Stimulated activated CD8-positive, alpha-beta memory T cell treated with anti-CD3 and anti-CD28 coated beads, Interleukin-15, amount 100 ng/mL, for 24 hours (primary cell): ENCODE measurements at places on chromosomes 1 and 21.

GRCh38 chr1:53705446-53706096 is 33.4 kb downstream of the GLIS1 start:
- DNase-seq, result no peak

- DNase-seq, result no peak
Measured at GRCh38 chr1:174448974-174449373, 1.2 kb downstream of the GPR52 start.

- no peak for DNase-seq
Measured at GRCh38 chr1:151145304-151146071, 943 bp downstream of the SEMA6C start.

DNA sequence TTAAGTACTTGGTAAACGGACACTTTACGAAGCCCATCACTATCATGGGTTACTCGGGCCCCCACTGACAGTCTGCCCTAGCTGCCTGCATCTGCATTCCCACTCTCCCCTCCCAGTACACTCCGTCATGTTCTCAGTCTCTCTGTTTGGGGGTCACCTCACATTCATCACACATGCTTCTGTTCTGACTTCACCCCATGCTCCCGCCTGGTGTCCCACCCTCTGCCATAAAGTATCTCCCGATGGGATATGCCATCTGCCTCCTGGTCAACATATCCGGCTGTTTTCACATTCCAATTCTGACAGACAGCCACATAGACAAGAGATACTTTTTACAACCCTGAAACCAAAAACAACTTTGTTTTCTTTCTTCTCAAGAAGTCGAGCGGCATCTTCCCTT is 1.0 kb downstream of the OLFML2B start:
- DNase-seq, result no peak

DNA sequence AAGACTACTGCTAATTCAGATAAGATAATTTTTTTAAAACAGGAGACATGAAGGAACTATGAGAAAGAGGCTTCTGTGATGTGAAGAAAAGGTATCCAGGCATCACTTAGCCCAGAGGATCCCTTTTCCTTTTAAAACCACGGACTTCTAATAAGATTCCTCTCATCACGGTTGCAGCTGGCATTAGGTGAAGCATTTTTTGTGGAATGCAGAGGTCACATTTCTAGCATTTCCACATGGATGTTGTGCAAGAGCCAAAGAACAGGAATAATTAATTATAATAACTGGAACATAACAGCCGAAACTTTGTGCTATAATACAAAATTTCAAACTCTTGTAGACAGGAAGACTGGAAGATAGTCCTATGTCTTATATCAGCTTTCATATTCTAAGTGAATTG is 27.6 kb downstream of the CYP2J2 start:
- no peak for DNase-seq

DNA sequence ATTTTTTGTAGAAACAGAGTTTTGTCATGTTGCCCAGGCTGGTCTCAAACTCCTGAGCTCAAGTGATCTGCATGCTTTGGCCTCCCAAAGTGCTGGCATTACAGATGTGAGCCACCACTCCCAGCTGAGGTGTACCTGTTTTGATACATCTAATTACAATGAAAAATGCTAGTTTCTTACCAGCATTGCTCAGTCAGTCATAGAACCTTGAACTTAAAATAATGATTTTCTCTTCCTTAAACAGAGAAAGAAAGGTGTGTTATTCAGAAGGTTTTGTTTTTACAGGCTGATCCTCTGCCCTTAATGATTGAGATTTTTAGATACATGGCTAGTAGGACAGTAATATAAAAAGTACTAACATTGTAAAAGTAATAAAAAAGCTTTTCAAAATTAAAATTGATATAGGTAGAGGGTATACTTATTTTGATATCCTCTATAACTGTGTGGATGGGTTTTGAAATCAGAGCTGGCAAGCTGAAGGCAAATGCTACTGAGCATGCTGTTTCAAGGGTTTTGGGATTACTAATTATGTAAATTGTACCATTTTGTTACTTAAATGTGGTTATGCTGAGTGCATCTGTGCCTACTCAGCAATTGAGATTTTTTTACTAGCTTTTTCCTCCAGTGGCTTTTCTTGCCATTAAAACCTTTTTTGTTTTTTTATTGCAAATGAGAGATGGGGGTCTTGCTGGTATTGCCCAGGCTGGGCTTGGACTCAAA is 16.1 kb downstream of the PRRC2C start:
- no peak for DNase-seq

DNA sequence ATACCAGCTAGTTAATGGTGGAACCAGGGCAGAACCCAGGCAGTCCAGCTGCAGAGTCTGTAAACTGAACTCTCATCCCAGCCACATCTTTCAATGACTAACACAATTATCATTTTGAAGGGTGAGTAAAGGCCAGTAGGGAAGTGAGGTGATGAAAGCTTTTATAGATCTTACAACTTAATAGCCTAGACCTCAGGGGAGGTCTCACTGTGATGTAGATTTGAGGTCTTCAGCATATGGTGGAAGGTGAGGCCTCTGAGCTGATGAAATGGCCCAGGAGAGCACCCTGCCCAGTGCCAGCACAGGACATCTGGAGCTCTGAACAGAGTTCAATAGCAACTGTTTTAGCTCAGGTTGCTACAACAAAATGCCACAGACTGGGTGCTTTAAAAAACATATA is 44.8 kb upstream of the POU2F1 start:
- DNase-seq, result no peak

DNA sequence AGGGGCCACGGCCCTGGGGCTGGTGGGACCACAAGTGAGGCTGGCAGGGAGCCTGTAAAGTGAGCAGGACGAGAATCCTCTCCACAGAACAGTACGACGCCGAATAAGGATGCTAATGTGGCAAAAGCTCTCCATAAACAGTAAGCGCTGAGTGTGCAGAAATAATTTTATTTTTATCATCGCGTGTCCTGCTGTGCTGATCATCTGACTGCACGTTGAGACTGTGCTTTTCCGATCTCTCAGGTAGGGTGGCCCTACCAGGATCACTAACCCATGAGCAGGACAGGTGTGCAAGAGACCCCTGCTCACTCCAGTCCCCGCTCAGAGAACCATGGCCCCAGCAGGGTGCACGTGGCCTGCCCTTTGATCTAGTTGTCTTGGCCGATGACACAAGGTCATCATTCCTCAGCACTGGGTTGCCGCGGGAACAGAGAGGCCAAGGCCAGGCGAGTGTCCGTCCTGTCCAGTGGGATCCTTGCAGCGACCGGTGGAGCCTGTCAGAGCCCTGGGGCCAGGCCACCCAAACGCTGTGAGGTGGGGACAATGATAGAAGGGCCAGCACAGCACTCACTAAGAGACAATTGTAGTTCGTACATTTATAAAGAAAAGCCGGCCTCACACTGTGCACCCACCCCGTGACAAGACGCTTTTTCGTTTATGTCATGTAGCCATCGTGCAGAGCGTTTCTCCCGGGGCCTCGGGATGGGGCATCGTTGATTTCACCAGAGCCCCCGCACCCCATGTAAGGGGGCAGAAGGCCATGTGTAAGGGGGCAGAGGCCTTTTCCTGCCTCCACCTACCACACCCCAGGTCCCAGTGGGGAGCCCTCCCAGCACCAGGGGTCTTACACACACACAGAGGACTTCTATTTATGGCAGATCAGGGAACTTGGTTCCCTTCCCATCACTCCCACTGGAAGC is 52.7 kb upstream of the ADARB1 start:
- no peak for DNase-seq

DNA sequence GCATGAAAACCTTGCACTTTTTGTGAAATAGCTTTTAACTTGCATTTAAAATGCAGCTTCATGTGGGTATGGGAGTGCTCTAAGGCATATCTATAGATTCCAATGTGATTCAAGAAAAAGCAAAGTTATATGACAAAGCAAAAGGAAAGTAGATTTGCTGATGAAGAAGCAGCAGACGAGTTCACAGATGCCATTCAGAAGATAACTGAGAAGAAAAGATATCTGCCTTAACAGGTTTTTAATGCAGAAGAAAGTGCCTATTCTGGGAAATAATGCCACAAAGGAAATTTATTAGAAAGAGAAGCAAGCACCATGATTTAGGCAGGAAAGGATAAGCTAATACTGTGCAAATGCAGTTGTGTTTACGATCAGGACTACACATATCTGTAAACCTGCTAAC is 68.1 kb downstream of the PHTF1 start:
- no peak for DNase-seq

GRCh38 chr1:156857532-156857931 is 1.4 kb downstream of the INSRR start:
- DNase-seq, result no peak

DNA sequence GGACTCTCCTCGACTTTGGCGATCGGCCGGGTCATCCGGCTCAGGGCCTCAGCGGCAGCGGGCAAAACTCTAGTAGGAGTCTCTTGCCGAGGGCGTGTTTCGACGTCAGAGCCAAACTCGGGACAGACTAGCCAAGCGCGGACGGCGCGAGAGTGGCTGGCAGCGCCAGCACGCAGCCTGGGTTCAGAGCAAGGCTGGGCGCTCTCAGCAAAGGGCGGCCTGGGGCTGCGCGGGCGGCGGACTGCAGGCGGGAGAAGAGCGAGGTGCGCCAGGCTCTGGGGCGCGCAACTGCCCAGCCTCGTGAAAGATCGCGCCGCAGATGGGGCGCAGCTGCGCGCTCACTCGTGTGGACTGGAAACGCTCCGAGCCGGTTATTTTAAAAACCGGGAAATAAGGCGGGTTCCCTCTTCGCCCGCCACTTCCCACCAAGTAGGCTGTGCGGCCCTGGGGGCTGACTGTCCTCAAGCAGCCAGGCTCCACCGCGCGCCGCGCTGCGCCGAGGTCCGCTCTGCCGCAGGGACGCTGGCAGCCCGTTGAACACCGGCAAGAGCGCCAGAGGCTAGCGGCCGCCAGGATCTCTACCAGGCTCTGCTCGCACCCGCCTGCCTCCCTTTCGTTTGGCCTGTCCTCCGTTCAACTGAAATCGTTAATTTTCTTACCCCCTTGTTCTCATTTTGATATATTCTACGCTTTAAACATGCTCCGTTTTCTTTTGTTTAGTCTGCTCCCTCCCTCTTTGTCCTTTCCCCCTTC is 2.4 kb downstream of the ALX3 start:
- no peak for DNase-seq

GRCh38 chr1:232986527-232986922 is 36.1 kb downstream of the NTPCR start:
- no peak for DNase-seq

- DNase-seq, result no peak
Measured at GRCh38 chr1:73593364-73593763, 604.6 kb downstream of the LRRIQ3 start.

GRCh38 chr1:3004285-3005205 is 16.7 kb upstream of the ACTRT2 start:
- no peak for DNase-seq

GRCh38 chr1:65880611-65881010 is 87.9 kb downstream of the PDE4B start:
- DNase-seq, result no peak

DNA sequence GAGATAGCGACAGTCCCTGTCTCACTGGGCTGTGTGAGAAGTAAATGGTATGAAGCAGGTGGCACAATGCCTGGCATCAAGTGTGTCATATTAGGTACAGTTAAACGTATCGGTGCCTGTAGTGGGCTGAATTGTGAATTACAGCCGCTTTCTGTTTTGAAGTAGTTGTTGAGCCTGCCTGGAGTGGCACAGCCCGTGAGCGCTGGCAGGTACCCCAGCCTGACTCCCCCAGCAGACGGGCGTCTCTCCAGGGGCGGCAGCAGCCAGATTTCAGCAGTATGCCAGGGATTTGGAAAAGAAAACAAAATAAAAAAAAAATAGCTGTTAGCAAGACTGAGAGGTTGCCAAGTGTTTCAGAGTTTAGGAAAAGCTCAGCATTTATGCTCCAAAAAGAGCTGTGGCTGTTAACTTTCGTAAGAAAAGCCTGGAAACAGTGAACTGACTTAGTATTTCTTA is 26.6 kb upstream of the GPR153 start:
- DNase-seq, result no peak

DNA sequence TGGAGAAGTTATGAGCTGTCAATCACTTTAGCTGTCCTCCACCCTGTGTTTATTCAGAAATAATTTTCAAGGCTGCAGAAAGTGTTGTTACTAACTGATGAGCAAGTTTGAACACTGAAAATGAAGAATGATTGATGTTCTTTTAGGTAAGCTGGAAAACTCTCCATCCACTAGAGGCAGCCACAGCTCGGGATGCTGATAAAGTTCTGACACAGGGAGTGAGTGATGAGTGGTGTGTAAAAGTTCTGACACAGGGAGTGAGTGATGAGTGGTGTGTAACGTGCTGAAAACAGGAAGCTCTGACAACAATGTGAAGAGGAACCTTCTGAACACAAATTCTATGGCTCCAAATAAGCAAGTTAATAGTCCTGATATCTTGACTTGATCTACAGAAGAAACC is 197.5 kb upstream of the PTBP2 start:
- DNase-seq, result no peak

- DNase-seq, result no peak
Measured at GRCh38 chr1:203426366-203426765, 49.2 kb upstream of the PRELP start.

- DNase-seq, result no peak
Measured at GRCh38 chr1:2160451-2161300, 33.9 kb downstream of the FAAP20 start.

- no peak for DNase-seq
Measured at GRCh38 chr1:101022294-101022693, 3.3 kb downstream of the DPH5 start.

DNA sequence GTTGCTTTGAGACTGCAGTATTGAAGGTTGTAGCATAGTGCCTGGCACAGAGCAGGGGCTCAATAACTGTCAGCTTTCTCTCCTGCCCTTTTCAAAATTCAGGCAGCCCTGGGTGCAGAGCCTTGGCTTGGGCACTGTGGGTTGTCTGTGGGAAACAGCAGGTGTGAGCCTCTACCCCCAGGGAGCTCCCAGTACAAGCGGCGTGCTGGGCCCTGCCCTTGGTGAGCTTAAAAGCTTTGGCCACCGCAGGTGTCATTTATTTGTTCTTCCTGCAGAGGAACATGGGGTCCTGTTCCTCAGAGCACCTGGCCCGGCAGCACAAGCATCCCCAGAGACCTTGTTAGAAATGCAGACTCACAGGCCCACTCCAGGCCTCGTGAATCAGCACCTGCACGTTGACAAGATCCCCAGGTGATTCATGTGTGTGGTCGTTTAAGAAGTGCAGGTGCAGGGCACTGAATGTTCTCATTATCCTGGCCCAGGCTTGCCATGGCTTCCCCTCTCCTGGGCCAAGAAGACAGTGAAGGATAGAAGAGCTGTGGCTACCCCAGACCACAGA is 29.9 kb upstream of the IGSF21 start:
- no peak for DNase-seq

- DNase-seq, result no peak
Measured at GRCh38 chr1:225631021-225631663, 21.8 kb downstream of the ENAH start.

GRCh38 chr1:205950280-205950679 is 7.0 kb upstream of the SLC26A9 start:
- no peak for DNase-seq
